Ovary (tissue), 10 donors: ENCODE measurements at places on chromosomes 7 and 10.

- DNase-seq, result no peak
These were observed 78.6 kb upstream of the GLI3 start for GRCh38 chr7:42315631-42316030.

DNA sequence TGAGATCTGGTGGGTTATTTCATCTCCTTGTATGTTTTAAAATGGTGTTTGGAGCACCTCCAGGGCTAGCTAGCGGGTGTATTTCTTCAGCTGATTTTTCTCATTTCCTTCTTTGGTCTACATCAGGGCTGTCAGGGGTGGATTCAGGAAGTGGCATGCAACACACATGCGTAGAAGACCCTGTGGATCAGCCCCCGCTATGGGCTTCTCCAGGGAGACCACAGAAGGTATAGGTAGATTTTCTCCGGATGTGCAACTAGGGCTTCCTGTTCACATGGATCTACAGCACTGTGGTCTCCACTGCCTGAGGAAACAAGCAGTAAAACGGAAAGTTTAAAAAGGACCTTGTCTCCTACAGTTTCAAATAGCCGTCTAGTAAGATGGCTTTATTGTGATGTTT is 10.4 kb downstream of the NUB1 start:
- DNase-seq, result no peak

DNA sequence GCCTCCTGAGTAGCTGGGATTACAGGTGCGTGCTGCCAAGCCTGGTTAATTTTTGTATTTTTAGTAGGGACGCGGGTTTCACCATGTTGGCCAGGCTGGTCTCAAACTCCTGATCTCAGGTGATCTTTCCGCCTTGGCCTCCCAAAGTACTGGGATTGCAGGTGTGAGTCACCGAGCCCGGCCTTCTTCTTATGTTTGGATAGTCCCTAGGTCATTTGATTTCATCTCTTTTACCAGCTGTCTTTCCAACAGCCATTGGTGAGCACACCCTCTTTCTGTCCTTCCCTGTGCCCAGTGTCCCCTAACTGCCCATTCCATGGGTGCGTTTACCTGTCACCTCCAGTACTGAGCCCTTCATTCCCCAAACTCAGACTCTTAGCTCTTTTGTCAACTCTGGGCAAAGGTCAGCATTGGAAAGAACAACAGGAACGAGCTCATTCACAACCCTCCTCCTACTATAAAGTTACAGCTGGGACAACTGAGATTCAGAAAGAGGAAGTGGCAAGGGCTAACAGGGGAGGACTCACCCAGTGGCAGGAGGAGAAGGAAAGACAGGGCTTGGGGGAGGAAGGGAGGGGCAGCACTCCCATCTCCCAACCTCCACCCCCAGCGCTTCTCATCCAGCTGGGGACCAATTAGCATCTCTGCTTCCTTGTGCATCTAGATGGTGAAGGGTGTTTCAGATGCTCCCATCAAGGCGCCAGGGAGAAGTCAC is 5.6 kb downstream of the SSC4D start:
- no peak for DNase-seq

GRCh38 chr10:26311383-26311940 is 94.9 kb downstream of the GAD2 start:
- DNase-seq, result no peak

GRCh38 chr10:74255888-74256357 is 104.9 kb downstream of the ADK start:
- DNase-seq, result no peak

DNA sequence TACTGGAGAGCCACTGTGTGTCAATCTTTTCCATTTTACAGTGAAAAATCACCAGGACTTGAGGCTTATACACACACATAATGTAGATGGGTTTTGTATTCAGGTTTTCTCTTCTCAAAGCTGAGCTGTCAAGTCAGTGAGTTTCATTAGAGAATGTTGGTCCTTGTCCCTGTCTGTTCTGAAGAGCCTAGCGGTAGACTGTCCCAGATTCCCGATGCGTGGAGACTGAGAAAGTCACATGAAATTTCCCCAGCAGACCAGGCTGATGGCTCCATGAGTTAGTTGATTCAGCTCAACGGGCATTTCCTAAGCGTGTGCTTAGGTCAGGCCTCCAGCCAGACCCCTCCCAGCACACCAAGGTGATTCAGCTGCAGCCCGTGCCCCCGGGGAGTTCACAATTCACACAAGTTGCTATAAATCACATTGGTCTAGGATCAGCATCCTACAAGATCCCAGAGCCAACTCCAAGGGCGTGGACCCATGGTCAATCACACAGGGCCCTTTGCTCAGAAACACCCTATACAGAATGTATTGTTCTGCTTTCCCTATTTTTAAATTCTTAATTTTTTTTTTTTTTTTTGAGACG is 17.2 kb downstream of the CHST15 start:
- DNase-seq, result no peak

DNA sequence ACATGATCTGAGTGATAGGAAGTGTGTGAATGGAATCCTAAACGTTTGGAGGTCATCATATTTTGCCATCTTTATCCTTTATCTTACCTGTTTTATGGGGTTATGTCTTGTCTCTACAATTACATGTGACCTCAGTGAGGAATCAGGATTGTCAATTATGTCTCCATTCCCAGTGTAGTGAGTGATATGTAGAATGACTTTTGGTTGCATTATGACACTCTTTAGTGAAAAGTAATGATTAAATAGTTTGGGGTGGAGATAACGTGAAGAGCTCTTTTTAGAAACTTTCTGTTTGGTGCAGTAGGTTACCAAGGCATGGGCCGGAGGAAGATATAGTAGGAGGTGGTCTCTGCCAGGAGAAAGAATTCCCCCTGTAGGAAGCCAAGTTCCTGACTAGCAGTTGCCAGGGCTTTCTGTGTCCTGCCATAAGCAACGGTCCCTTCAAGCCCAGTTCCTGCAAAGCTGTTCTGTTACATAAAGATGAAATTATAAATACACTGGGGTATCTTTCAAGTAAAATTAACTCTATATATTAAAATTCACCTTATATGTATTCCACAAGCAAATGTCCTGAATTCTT is 228.2 kb downstream of the NSUN6 start:
- no peak for DNase-seq

DNA sequence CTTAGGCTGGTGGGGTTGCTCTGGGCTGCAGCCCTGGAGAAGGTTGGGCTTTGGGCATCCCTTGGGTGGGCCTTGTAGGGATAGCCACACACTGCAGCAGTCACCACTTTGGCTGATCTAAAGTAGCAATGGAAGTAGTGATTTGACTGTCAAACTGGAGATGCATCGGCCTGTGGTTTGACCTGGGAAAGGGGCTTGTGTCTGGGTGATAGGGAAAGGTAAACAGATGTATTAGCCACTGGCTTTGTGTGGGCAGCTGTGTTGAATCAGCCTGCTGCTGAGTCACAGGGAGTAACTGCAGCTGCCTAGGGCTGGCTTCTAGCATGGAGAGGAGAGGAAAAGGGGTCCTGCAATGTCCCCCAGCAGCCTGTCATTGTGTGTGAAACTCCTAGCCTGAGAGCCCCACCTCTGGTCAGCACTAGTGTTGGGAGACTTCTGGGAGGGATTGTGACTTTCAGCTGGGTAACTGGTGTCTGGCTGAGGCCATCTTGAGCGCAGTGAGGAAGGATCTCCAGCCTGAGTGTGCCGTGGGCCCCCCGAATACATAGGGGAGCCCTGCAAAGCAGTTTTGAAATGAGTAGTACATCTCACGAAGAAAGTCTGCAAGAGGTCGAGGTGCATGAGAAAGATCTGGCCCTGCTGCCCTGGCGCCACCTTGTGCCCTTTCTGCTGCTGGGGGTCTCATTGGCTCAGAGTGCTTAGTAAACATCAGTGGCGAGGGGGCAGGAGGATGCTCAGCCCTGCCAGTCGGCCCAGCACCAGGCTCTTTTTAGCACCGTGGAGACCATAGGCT is 117.3 kb downstream of the FANK1 start:
- DNase-seq, result no peak

GRCh38 chr10:72852508-72852907 is 41.0 kb upstream of the OIT3 start:
- DNase-seq, result no peak

GRCh38 chr10:103175580-103176285 is 17.3 kb downstream of the NT5C2 start:
- no peak for DNase-seq

GRCh38 chr7:44615149-44615611 is 8.8 kb downstream of the OGDH start:
- no peak for DNase-seq

GRCh38 chr7:96211954-96212353 is 109.9 kb downstream of the SLC25A13 start:
- DNase-seq, result no peak

- DNase-seq, result peak; percentile 70
These were observed 16.2 kb downstream of the HSPB1 start for GRCh38 chr7:76318488-76319353.

DNA sequence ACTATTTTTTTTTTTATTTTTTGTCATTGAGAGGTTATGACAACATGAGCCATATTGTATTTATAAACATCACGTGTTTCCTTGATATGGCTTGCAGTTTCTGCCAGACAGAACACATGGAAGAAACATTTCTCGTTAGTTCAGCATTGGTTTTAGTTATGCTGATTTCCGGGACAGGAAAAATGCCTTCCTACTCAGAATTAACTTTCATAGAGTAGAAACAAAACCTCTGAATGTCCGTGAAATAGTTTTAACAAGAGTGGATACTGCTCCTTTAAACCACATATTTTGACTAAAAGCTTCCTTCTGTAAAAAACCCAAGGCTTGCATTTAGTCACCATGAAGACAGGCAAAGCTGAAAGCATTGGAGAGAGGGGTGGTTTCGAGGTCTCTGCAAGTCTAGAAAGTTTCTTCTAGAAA is 240.4 kb downstream of the KIAA1217 start:
- DNase-seq, result no peak

- DNase-seq, result no peak
These were observed 757.8 kb downstream of the INHBA start for GRCh38 chr7:40944981-40945585.

- DNase-seq, result no peak
These were observed 106.9 kb upstream of the NPS start for GRCh38 chr10:127442220-127442525.

GRCh38 chr7:115113776-115114175 is 191.9 kb downstream of the MDFIC start:
- no peak for DNase-seq

DNA sequence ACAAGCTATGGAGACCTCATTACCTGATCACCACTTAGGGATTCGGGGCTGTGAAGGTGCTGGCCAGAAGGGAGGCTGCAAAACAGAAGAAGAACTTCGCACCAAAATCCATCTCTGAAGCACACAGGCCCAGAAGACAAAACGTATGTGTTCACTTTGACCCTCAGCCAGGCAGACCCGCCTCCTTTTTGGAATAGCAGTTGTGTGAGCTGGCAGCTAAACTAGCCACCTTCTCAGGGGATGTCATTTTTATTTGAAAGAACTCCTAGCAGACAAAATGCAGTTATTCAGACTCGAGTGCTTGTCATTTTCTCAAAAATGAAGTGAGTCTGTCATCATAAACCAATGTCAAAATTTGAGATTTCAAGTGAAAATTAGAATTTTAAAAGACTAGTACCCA is 71.7 kb downstream of the TNS3 start:
- peak; percentile 15 for DNase-seq

- no peak for DNase-seq
These were observed 49.7 kb upstream of the DDC start for GRCh38 chr7:50614721-50615518.

GRCh38 chr7:1357601-1358271 is 101.5 kb downstream of the MICALL2 start:
- DNase-seq, result no peak

DNA sequence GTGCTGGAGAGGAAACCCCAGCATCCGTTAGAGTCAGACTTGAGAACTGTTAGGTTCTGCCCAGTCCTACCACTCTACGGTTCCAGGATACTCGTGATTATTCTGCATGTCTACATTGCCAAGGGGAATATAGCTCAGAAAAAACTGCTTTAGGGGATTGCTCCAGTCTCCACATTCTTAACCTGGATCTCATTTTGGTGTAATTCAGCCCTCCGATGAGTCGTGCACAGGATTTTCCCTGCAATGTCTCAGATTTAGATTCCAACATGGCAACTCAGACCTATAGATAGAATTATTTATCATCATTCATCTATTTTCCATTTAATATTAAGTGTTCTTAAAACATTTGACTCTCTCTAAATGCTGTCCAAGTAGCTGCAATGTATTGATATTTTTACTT is 121.1 kb upstream of the ZEB1 start:
- no peak for DNase-seq

GRCh38 chr7:47291461-47292081 is 290.3 kb downstream of the TNS3 start:
- DNase-seq, result no peak

DNA sequence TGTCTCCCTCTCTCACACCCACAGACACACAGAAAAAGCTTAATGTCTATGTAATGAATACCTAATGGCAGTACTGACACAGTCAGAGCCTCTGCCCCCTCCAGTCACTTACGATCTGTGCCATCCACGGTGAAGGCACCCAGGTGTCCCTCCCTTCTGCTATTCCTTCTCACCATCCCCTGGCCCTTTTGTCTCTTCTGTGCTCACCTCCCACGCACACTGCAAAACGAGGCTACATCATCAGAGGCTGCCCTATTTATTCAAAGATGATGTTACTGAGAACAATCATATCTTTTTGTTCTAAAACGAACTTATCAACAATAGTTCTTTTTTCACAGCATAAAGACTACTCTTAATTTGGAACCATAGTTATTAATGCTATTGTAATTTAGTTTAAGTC is 246.9 kb upstream of the MKLN1 start:
- DNase-seq, result no peak

DNA sequence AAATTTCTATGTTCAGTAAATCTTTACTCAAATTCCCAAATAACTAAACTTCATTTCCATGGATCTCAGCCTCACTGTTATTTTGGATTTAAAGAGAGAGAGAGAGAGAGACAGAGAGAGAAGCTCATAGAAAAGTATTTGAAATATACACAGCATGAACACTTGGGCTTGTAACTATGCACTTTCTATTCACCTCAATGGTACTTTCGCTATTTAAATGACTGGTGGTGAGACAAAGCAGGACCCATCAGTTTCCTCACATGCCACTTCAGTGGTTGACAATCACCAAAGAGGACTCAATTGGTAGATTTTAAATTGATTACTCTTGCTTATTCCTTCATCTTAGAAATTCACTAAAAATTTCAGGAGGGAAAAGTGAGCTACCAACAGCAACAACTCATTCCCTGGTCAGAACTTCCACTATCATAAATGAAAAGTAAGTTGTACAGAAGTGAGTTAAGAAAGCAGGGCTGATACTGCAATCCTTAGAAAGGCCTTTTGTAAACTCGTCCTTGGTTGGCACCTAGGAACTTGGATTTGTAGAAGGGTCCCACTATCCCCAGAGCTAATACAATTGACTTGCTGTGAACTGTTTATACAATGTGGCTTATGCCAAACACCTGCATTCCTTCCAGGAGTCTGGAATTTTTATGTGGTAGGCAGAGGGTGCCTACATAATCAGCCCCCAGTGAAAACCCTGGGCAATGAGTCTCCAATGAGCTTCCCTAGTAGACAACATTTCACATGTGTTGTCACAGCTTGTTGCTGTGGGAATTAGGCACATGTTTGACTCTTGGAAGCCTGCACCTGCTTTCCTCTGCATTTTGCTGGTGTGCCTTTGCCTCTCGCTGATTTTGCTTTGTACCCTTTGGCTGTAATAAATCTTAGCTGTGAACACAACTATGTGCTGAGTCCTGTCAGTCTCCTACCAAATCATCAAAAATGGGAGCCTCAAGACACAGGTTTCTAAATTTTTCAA is 10.8 kb downstream of the ERLIN1 start:
- DNase-seq, result no peak
